Right renal pelvis (tissue), 4 donors: ENCODE measurements at places on chromosomes 4 and X. TPM values are rescaled to one million over a fixed set of nuclear protein-coding genes. Genes with fewer than 3 reads are reported as not detected.

- no peak for DNase-seq
Measured at GRCh38 chr4:79255793-79256192, 70.1 kb downstream of the NAA11 start.

PITX2 gene
- 2.1 TPM for polyA plus RNA-seq

DNA sequence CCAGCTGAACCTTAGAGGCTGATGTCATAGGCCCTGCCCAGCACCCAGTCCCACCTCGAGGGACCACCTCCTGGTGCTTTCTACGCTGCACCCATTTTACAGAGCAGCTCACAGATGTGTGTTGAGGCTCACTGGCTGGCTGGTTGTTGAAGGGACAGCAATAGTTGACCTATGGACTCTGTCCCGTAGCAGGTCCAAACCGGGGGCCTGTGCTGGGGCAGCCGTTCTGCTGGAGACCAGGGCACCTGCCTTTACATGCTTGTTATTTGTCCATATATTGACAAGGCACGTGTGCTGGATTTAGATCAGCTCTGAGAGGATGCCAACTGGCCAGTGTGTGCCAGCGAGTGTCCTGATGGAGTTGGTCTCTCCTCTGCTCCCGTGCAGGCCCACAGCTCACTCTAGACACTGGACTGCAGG, 58.1 kb downstream of the TNIP2 start:
- no peak for DNase-seq

- no peak for DNase-seq
Measured at GRCh38 chr4:141731481-141731880, 95.1 kb downstream of the IL15 start.

DNA sequence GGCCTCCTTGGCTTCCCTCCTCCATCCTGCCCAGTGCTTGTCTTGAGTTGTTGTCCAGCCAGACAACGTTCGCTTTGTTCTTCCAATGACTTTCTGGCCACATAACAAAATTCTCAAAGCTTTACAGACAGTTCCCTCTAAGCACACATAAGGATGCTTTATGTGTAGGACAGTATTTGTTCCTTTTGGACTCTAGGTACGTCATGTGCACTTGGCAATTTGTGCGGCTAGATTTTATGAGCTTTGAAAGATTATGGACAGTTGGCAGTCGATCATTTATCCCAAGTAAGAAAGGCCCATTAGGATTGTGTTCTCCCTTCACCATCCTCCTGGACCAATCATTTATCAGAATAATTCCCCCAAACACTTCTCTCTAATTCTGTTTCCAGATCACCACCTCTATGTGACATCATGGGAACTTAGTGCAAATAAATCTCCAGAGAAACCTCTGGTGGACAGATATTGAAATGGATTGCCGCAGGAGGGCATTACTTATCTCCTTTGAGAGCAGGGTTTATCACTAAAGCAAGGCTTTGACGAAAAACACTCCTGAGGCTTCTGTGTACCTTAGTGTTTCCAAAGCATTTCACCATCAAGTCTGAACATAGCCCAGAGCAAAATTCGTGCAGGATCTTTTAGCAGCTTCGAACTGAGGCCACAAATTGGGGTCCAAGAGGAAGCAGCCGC, 77.4 kb upstream of the BMPR1B start:
- DNase-seq = no peak

PDZD4 gene
- 8.6 TPM for polyA plus RNA-seq

- DNase-seq = no peak
Measured at GRCh38 chr4:139581096-139581495, 25.1 kb upstream of the SETD7 start.

CCDC160 gene
- polyA plus RNA-seq = 13.4 TPM

GATB gene
- 31.6 TPM for polyA plus RNA-seq

- DNase-seq = no peak
Measured at GRCh38 chrX:54413753-54414152, 26.5 kb upstream of the TSR2 start.

DNA sequence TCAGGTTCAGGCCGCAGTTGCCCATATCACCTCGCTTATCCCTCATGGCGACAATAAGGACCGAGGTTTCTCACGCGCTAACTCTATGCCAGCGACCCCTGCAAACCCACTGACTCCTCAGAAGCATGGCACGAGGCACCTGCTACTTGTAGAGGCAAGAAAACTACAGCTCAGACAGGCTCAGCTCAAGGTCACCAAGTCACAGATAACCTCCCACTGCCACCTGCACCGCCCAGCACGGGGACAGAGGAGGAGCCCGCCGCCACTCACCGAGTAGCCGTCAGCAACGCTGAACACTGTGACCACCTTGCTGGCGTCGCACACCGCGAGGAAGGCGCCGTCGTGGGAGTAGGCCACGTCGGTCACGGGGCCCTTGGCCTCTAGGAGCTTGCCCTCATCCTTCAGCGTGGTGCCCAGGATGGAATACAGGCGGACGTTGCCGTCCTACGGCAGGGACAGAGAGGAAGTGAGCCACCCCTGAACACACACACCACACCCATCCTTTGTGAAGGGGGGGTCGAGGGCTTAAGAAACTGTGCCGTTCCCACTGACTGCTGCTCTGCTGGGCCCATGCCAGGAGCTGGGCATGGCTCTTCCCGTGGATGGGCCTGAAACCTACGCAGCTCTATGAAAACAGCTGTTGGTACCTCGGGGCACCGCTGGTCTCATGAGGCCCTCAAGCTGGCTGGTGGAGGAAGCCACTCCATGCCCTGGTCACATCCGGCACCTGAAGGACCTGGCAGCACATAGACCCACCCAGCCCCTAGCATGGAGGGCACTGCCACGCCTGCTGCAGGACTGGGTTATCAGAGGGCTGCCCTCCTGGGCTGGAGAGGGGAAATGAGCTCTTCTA, 38.9 kb downstream of the WDR1 start:
- DNase-seq = no peak

- DNase-seq = no peak
Measured at GRCh38 chr4:30380404-30380998, 339.7 kb upstream of the PCDH7 start.

GRCh38 chr4:115675719-115676118, 562.3 kb upstream of the NDST4 start:
- DNase-seq = no peak

CPZ gene
- 20.1 TPM for polyA plus RNA-seq

GRCh38 chrX:48613502-48614160, 16.3 kb downstream of the WDR13 start:
- DNase-seq = no peak

HAND2 gene
- not detected for polyA plus RNA-seq

- no peak for DNase-seq
Measured at GRCh38 chr4:79467246-79467932, 59.4 kb upstream of the GK2 start.

DNA sequence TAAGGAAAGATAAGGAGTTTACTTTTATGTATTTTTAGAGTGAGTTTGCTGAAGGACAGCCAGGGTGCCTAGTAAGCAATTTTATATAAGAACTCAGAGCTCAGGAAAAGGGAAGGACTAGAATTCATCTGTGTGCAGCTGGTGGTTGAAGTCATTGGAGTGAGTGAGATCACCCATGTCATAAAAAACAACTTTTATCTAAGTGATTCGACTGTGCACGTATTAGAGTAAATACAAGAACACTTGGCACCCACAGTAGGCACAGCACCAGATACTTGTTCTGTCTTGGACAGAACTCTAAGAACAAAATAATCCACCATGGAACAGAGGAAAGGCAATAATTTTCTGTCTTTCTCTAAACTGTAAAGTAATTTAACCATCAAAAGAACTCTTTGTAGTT, 31.6 kb downstream of the SYNPO2 start:
- DNase-seq = no peak

SLC9A7 gene
- polyA plus RNA-seq = 4.9 TPM

DNA sequence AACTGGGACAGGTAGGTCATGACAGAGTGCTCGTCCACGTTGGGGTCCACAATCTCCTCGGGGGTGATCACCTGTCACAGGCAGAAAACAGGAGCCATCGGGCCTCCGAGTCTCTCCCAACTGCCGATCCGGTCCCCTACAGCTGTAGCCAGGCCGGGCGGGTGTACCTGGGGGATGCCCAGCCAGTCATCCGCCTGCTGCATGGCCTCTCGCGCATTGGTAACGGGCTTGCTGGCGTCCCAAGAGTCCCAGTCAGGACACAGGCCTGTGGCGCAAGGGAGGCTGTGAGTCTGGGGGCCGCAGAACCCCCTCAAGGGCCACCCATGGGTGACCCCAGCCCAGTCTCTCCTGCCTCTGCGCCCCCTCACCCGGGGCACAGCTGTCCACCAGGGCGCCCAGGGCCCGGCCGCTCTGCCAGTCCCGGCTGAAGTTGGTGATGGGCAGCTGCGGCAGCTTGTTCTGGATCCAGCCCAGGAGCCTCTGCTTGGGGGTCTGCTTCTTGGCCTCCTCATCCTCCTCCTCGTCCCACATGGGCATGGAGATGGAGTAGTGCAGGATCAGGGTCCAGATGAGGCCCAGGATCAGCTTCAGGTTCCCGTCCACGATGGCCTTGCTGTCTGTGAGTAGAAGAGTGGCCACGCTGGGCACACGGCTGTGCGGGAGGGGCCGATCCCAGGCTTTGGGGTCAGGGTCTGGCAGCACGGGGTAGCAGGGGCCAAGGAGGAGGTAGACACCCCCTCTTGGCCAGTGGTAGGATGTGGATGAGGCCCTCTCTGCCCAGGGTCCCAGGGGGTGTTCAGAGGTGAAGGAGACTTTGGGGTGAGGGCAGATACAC, 6.7 kb downstream of the FLNA start:
- DNase-seq = no peak

GRCh38 chr4:140049024-140049848, 104.7 kb downstream of the MAML3 start:
- peak; percentile 56 for DNase-seq
